ENCODE measurements at places on chromosomes 16 and 17.

GRCh38 chr17:77208217-77208808, 67.5 kb downstream of the SEC14L1 start:
- no peak for DNase-seq

DNA sequence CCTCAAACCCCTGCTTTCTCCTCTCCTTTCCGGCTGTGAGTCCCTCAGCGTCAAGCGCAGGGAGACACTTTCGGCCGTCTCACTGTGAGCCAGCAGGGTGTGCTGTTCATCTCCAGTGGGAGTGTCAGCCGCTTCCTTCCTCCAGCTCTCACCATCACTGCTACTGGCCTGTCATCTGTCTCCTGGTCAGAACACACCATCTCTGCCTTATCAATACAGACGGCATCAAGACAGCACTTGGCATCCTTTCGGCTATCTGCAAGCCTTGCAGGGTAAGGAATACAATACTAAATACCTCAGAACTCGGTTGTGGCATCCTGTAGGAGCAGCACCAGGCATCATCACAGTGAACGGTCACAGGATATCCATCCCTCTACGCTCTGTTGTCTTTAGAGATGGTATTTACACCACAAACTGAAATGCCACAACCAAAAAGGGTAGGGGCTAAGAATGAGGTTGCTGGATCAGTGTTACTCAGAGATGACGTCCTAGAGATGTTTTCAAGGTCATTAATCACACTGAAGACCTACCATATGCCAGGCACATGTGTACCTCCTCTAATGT, 20.7 kb upstream of the CMTM4 start:
- DNase-seq, result no peak

DNA sequence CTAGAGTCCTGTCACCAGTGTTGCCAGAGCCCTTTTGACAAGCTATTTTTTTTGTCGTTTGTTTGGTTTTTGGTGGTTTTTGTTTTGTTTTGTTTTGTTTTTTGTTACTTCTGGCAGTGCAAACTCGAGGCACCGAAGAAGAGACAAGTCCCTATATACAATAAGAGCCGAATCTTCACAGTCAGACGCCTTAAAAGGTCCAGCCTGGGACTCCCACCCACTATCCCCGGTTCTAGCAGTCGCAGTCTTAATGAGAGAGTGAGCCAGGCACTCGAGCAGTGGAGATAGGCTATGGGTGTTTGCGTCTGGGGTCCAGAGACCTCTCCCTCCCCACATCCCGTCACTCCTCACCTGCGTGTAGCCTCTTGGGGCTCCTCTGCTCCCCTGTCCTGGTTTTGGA, 1.9 kb downstream of the OR1F1 start:
- DNase-seq, result no peak

- DNase-seq, result peak; percentile 56
Observed at GRCh38 chr16:68356249-68356918, 45.6 kb downstream of the PRMT7 start.

DNA sequence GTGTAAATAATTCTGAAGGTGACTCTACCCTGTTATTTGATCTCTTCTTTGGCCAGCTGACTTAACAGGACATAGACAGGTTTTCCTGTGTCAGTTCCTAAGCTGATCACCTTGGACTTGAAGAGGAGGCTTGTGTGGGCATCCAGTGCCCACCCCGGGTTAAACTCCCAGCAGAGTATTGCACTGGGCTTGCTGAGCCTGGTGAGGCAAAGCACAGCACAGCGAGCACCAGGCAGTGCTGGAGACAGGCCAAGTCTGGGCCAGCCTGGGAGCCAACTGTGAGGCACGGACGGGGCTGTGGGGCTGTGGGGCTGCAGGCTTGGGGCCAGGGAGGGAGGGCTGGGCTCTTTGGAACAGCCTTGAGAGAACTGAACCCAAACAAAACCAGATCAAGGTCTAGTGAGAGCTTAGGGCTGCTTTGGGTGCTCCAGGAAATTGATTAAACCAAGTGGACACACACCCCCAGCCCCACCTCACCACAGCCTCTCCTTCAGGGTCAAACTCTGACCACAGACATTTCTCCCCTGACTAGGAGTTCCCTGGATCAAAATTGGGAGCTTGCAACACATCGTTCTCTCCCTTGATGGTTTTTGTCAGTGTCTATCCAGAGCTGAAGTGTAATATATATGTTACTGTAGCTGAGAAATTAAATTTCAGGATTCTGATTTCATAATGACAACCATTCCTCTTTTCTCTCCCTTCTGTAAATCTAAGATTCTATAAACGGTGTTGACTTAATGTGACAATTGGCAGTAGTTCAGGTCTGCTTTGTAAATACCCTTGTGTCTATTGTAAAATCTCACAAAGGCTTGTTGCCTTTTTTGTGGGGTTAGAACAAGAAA, 5.1 kb downstream of the STH start:
- DNase-seq, result no peak

- no peak for DNase-seq
Observed at GRCh38 chr17:50219342-50219741, 17.9 kb upstream of the COL1A1 start.

Measured in activated CD4-positive, CD25-positive, alpha-beta regulatory T cell treated with anti-CD3 and anti-CD28 coated beads, Interleukin-2, amount 50 U/mL, for 72 hours (primary cell).